AG09319 (cell line): ENCODE measurements at places on chromosomes 6 and 20.

GRCh38 chr6:159184559-159184958 lies 15.4 kb downstream of the FNDC1 start:
- no peak for DNase-seq

GRCh38 chr20:51400051-51400926 lies 142.2 kb downstream of the NFATC2 start:
- no peak for DNase-seq

GRCh38 chr20:20002101-20002998 lies 14.8 kb upstream of the NAA20 start:
- no peak for DNase-seq

GRCh38 chr6:164947164-164947563 lies 362.2 kb downstream of the C6orf118 start:
- DNase-seq = no peak

DNA sequence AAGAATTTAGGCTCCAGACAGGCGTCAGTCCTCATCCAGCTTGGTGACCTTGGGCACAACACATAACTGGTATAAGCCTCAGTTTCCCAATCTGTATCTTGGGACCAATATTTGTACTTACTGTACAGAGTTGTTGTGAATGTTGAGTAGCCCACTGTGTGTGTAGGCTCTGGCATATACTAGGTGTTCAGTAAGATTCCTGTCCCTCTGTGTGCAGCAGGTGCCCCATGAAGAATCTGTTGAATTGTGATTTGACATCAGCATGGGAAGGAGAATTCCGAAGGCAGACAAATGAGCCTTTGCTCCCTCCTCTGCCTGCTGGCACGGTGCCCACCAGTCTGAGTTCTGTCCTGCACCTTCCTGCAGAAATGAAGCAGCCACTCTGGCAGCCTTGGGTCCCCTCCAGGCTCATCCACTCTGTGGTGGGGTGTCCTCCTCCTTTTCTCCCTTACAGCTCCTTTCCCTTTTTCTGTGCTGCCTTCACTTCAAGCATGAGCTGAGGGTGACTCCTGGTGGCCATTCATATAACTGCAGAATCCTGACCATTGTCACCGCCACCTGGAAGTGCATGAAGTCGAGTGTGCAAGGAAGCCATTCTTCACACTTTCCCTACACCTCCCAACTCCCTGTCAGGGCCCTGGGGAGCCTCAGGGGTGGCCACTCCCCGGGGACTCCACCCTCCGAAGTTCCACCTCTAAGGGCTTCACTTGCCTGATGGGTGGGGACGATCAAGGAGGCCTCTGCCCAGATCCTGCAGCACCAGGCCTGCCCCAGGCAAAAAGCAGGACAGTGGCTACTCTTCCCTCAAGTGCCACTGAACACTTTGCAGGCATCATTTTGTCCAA lies 48.2 kb downstream of the MRPL14 start:
- DNase-seq = no peak

DNA sequence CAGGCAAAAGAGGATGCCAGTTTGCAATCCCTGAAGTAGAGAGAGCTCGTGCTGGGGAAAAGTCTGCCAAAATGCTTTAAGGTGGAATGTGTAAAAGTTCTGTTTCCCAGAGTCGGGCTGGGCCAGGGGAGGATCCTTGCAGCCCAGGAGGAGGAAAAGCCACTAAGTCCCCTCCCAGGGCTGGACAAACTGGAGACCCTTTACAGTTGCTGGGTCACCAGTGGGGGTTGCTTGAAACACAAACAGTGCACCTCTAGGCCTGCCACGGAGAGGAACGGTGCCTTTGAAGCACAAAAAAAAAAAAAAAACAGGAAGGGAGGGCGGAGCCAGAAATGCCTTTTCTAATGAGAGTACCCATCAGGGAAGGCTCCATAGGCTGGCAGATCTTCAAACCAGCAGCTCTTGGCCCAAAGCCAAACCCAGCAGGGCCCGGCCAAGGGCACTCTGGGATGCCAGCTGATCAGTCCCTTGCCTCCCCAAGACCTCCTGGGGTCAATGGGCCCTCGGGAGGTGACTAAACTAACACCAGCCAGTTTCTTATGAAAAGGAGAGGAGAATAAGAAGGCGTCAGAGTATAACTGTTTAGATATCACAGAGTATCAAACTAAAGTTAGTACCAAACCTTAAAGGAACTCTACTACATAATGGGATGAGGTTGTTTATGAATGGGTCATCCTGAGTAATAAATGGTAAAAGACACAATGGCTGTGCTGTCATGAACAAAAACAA lies 23.7 kb downstream of the HLA-A start:
- DNase-seq = no peak

- no peak for DNase-seq
Observed at GRCh38 chr6:22302838-22303237, 6.0 kb upstream of the PRL start.

DNA sequence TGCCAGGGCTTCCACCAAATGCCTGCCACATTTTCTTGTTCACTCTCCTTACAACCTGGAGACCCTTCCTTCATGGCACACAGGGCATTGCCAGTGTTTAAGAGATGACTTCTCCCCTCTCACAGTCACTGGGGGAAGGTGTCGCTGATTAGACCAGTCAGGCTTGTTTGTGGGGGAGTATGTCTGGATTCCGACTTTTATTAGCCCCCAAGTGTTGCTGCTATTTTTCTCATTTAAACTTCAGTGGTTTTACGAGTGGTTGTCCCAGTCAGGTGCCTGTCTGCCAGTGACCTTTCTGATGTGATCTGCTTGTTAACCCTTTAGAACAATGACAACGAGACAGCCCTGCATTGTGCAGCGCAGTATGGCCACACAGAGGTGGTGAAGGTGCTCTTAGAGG lies 92.3 kb downstream of the ANKS1A start:
- no peak for DNase-seq

GRCh38 chr20:57392512-57393271 lies 1.5 kb downstream of the RBM38 start:
- no peak for DNase-seq

DNA sequence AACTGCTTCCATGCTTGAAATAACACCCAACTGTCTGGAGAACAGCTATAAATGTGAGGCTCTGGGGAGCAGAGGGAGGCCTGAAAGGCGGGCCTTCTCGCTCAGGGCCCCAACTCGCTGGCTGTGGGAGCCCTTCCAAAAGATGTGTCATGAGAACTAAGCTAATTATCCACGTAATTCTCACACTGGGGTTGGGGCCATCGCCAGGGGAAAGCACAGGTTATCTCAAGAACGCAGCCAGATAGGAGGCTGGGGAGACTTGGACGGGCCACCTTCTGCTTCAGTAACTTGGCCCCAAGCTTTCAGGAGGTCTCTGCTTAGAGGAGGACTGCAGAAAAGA lies 1.6 kb downstream of the PXDC1 start:
- DNase-seq = no peak

GRCh38 chr6:46170357-46171289 lies at the start of gene ENPP5:
ENPP5 (minus strand) TSS chr6:46170980; CDS start chr6:46168262, 2,718 bp downstream.
- no peak for DNase-seq

DNA sequence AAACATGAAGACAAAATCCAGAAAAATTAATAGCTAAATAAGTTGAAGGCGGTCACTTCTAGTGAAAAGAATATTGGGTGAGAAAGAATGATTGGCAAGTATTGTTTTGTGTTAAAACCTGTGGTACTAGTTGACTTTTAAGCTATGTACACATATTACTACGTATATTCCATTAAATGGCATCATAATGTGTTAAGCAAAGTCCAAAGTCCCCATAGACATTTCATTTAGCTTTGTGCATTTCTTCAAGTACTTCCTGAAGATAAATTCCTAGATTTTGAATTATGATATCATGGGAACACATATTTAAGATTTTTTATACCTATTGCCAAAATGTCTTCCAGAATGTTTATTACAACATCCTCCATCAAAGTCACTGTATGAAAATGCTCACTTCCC lies 272.7 kb upstream of the IRAK1BP1 start:
- DNase-seq = no peak

DNA sequence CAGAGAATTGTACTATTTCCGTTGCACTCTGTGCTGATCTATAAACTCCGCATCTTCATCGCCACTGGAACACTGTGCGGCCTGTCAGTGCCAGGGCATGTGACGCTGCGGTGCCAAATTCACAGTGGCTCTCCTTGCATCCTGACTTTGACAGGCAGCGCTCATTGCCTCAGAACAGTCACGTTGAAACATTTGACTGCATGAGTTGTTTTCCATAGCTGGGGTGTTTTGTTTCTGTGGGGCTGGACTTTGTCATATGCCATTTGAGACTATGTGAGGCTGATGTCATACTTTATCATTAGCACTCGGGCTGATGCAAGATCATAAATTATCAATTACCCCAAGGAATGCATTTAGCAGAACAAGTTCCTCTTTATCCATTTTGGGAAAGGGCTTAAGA lies 32.7 kb downstream of the CFAP61 start:
- DNase-seq = no peak

- no peak for DNase-seq
Observed at GRCh38 chr6:39933669-39934130, 562 bp downstream of the MOCS1 start.
